ENCODE measurements at places on chromosomes 1 and 21. TPM values are rescaled to one million over a fixed set of nuclear protein-coding genes. Genes with fewer than 3 reads are reported as not detected.

GRCh38 chr1:29832936-29833335 lies 596.6 kb downstream of the PTPRU start:
- no peak overlapping the region for H3K27ac ChIP-seq
- no peaks in the 10 kb centered on the region for H3K27me3 ChIP-seq
- no peak for DNase-seq
- H3K36me3 ChIP-seq, result no peaks in the 10 kb centered on the region
- H3K4me3 ChIP-seq, result no peak overlapping the region

- H3K4me3 ChIP-seq, result no peak overlapping the region
- DNase-seq, result no peak
- peaks cover 36% of the 10 kb centered on the region for H3K4me1 ChIP-seq
- H3K36me3 ChIP-seq, result peaks cover 5% of the 10 kb centered on the region
Observed at GRCh38 chr1:184878002-184878401, 96.3 kb downstream of the NIBAN1 start.

DNA sequence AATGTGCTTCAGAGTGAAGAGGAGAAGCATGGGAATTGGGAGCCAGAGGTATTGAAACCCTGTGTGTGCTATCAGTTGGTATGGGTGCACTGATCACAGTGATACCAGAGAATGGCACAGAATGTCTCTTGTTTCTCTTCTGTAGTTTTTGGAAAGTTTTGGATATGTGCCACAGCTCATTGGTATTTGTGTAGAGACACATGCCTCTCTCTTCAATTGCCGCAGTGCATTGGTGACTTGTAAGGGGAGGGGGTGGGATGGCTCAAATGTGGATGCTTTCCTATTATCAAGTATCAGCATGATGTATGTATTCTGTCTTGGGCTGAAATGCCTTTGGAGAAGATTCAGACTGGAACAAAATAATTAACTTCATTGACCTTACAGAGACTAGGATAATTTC lies 101.0 kb downstream of the HMCN1 start:
- H3K27ac ChIP-seq, result no peak overlapping the region
- DNase-seq, result no peak
- no peaks in the 10 kb centered on the region for H3K27me3 ChIP-seq
- no peak overlapping the region for H3K4me3 ChIP-seq
- no peaks in the 10 kb centered on the region for H3K4me1 ChIP-seq
- H3K36me3 ChIP-seq, result no peaks in the 10 kb centered on the region

- no peaks in the 10 kb centered on the region for H3K4me1 ChIP-seq
- peaks cover 6% of the 10 kb centered on the region for H3K27me3 ChIP-seq
- H3K27ac ChIP-seq, result no peak overlapping the region
- no peaks in the 10 kb centered on the region for H3K36me3 ChIP-seq
- no peak overlapping the region for H3K4me3 ChIP-seq
Observed at GRCh38 chr21:45632160-45632559, 11.4 kb upstream of the PCBP3 start.

Gene TTC39A
- 7.6 TPM for total RNA-seq

Gene IL19
- not detected for total RNA-seq

Gene RAD54L
- not detected for total RNA-seq

- H3K4me1 ChIP-seq, result no peaks in the 10 kb centered on the region
- H3K27me3 ChIP-seq, result no peaks in the 10 kb centered on the region
- DNase-seq, result no peak
- H3K4me3 ChIP-seq, result no peak overlapping the region
- peaks cover 10% of the 10 kb centered on the region for H3K36me3 ChIP-seq
Observed at GRCh38 chr1:219206350-219206749, 32.7 kb downstream of the LYPLAL1 start.

Gene CLCA1
- not detected for total RNA-seq

- no peaks in the 10 kb centered on the region for H3K27me3 ChIP-seq
- no peaks in the 10 kb centered on the region for H3K36me3 ChIP-seq
- H3K4me1 ChIP-seq, result no peaks in the 10 kb centered on the region
- H3K4me3 ChIP-seq, result no peak overlapping the region
Observed at GRCh38 chr1:187943606-187944403, 1115.1 kb downstream of the PLA2G4A start.

GRCh38 chr1:27884006-27884954 lies 11.9 kb downstream of the THEMIS2 start:
- H3K27me3 ChIP-seq, result no peaks in the 10 kb centered on the region
- no peaks in the 10 kb centered on the region for H3K36me3 ChIP-seq
- no peak overlapping the region for H3K27ac ChIP-seq
- no peak overlapping the region for H3K4me3 ChIP-seq

Gene FCRLB
- total RNA-seq, result 0.44 TPM

Gene GNG12
- total RNA-seq, result 21.9 TPM

DNA sequence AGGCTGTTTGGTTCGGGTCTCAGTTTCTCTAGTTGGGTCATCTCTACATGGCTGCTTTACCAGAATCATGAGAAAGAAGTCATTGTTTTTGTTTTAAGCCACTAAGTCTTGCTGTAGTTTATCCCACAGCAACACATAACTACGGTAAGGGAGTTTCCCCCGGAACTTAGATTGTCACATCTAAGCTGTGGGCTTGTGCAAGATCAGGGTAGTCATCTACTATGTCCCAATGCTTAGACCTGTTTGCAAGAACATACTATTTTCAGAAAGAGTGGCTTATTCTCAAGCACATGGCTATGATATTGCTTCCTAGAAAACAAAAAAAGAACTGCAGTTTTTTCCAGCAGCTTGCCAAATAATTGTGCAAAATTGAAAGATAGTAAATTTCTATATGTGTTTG lies 18.0 kb upstream of the OLIG2 start:
- no peaks in the 10 kb centered on the region for H3K36me3 ChIP-seq
- no peak overlapping the region for H3K4me3 ChIP-seq
- no peak for DNase-seq

GRCh38 chr1:179599623-179600249 lies 8.1 kb downstream of the TDRD5 start:
- H3K4me3 ChIP-seq, result no peak overlapping the region
- H3K27me3 ChIP-seq, result no peaks in the 10 kb centered on the region
- no peak overlapping the region for H3K27ac ChIP-seq

DNA sequence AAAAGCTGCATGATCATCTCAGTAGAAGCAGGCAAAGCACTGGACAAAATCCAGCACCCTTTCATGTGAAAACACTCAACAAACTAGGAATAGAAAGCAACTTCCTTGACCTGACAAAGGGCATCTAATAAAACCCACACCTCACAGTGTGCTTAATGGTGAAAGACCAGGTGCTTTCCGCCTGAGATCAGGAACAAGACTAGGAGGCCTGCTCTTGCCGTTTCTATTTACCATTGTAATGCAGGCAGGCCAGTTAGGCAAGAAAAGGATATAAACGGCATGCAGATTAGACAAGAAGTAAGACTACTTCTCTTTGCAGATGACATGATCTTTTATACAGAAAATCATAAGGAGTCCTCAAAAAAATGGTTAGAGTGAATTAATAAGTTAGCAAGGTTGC lies 37.2 kb downstream of the SLC37A1 start:
- DNase-seq, result no peak
- H3K27ac ChIP-seq, result no peak overlapping the region
- H3K4me3 ChIP-seq, result no peak overlapping the region
- H3K36me3 ChIP-seq, result no peaks in the 10 kb centered on the region
- no peaks in the 10 kb centered on the region for H3K4me1 ChIP-seq
- no peaks in the 10 kb centered on the region for H3K27me3 ChIP-seq

Gene CHODL
- 0.55 TPM for total RNA-seq

Gene FABP3
- total RNA-seq, result 467 TPM

Gene KCNK2
- total RNA-seq, result 0.37 TPM

- no peaks in the 10 kb centered on the region for H3K27me3 ChIP-seq
- DNase-seq, result no peak
- no peak overlapping the region for H3K27ac ChIP-seq
- H3K4me3 ChIP-seq, result no peak overlapping the region
- peaks cover 9% of the 10 kb centered on the region for H3K36me3 ChIP-seq
- H3K4me1 ChIP-seq, result peaks cover 10% of the 10 kb centered on the region
Observed at GRCh38 chr1:198265073-198265661, 108.4 kb downstream of the NEK7 start.

DNA sequence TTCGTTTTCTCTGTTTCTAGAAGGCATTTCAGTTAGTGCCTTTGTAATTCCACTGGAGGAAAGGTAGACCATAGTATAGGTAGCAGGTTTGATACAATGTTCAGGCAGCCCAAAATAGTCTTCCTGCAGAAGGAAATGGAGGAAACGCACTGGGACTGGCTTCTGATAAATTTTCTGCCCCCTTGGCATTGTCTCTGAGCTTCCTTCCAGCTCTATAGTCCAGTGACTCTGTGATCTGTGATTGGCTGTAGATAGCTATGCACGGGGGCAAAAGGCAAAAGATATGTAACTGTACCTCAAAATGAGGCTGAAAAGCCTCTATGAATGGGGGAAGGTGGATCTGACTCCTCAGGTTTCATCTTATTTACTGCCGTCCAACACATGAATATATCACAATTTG lies 5.8 kb upstream of the MAGOH start:
- DNase-seq, result no peak
- H3K27ac ChIP-seq, result no peak overlapping the region
- H3K4me3 ChIP-seq, result no peak overlapping the region
- H3K27me3 ChIP-seq, result no peaks in the 10 kb centered on the region

DNA sequence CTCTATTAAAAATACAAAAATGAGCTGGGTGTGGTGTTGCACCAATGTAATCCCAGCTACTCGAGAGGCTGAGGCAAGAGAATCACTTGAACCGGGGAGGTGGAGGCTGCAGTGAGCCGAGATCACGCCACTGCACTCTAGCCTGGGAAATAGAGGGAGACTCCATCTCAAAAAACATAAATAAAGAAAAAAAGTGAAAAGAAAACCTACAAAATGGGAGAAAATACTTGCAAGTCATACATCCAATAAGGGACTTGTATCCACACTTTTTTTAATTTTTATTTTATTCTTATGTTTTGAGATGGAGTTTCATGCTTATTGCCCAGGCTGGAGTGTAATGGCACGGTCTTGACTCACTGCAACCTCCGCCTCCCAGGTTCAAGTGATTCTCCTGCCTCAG lies 29.5 kb upstream of the SH3D21 start:
- H3K36me3 ChIP-seq, result peaks cover 13% of the 10 kb centered on the region
- H3K4me1 ChIP-seq, result peaks cover 44% of the 10 kb centered on the region
- peak overlapping the region; percentile 91 for H3K27ac ChIP-seq
- no peaks in the 10 kb centered on the region for H3K27me3 ChIP-seq
- no peak for DNase-seq

GRCh38 chr1:61043010-61043820 lies 39.1 kb upstream of the NFIA start:
- H3K4me1 ChIP-seq, result no peaks in the 10 kb centered on the region
- no peaks in the 10 kb centered on the region for H3K36me3 ChIP-seq
- H3K4me3 ChIP-seq, result peak overlapping the region; percentile 57
- peak; percentile 94 for DNase-seq

DNA sequence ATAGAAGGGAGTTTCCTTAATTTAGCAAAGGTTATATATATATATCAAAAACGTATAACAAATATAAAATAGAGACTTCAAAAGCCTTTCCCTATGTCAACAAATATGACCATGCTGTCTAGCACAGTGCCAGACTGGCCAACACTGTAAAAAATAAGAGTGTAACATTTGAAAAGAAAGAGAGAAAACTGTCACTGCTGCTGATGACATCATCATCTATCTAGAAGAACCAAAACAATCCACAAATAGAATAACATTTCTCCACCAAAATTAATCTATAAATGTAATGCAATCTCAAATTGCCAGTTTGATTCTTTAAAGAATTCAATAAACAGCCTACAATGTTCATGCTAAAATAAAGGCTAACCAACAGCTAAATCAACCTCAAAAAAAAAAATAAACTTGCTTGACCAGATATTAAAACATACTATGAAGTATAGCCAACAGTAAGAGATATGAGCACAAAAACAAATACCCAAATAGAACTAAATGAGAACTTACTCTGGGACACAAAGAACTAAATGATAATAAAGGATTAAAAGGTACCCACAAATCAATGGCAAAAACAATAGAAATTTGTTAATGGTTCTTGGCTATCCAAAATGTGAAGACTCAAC lies 50.2 kb downstream of the ENAH start:
- no peaks in the 10 kb centered on the region for H3K36me3 ChIP-seq
- H3K4me3 ChIP-seq, result peak overlapping the region; percentile 46
- H3K4me1 ChIP-seq, result peaks cover 34% of the 10 kb centered on the region
- H3K27me3 ChIP-seq, result no peaks in the 10 kb centered on the region

Gene GJA8
- total RNA-seq, result not detected

GRCh38 chr1:81710857-81711256 lies 89.9 kb upstream of the ADGRL2 start:
- no peak overlapping the region for H3K4me3 ChIP-seq
- no peaks in the 10 kb centered on the region for H3K36me3 ChIP-seq
- no peaks in the 10 kb centered on the region for H3K4me1 ChIP-seq
- DNase-seq, result no peak
- no peaks in the 10 kb centered on the region for H3K27me3 ChIP-seq

DNA sequence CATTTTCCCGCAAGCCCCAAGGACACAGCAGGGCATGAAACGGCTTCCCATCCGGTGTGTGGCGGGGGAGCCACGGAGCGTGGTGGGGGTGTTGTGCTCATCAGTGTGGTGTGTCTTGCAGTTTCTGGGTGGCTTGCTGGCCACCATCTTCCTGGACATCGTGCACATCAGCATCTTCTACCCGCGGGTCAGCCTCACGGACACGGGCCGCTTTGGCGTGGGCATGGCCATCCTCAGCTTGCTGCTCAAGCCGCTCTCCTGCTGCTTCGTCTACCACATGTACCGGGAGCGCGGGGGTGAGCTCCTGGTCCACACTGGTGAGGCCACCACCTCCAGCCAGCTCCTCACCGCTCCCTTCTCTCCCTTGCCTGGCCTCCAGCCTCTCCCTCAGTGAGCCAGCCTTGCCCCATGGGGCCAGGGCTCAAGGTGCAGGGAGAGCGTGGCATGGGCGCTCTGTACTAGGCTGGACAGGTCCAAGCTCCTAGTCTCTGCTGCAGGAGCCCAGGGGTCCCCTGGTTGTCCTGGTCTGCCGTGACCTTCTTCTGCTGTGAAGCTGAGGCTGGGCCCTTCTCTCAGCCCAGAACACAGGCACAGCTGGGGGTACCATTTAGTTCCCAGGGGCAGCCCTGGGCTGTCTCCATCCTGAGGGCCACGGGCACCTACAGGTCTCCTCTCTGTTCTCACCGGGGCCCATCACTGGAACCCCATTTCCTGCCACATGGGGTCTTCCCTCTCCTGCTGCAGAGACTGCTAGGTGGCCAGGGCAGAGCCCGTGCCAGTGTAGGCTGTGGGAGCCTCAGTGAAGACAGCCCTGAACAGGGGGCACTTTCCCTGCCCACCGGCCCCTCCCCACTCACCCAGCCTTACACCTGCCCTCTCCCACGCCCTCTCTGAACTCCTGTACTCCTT lies 12.6 kb downstream of the AGTRAP start:
- no peak overlapping the region for H3K27ac ChIP-seq
- H3K36me3 ChIP-seq, result peaks cover 66% of the 10 kb centered on the region
- no peaks in the 10 kb centered on the region for H3K27me3 ChIP-seq
- no peaks in the 10 kb centered on the region for H3K4me1 ChIP-seq
- DNase-seq, result no peak

Gene RXRG
- total RNA-seq, result 2.8 TPM

Measured in psoas muscle (tissue), 8 donors.